NCI-H69 (cell line): ENCODE measurements at places on chromosomes 11 and 22.

GRCh38 chr22:27719535-27720227 lies 81.9 kb downstream of the MN1 start:
- no peak for DNase-seq

DNA sequence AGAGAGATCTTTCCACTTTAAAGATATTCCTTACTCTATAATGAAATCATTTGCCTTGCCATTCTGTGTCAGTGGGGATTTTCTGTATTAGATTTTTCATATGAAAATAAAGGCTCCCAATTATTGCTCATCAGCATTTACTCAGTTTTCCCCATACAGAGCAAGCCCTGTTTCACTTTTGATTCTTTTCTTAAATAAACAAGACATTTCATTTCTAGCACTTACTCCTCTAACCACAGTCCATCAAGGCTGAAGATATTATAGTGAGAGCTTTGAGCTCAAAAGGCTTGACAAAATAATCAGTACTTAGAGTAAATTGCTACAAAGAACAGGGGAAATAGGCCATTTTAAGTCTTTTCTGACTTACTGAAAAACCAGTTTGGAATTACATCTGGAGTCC lies 385.1 kb downstream of the LRRC4C start:
- DNase-seq, result no peak

- DNase-seq, result peak; percentile 83
Measured at GRCh38 chr11:130434521-130435223, 6.3 kb upstream of the ADAMTS8 start.

GRCh38 chr11:40118780-40119179 lies 1340.7 kb downstream of the LRRC4C start:
- peak; percentile 83 for DNase-seq

DNA sequence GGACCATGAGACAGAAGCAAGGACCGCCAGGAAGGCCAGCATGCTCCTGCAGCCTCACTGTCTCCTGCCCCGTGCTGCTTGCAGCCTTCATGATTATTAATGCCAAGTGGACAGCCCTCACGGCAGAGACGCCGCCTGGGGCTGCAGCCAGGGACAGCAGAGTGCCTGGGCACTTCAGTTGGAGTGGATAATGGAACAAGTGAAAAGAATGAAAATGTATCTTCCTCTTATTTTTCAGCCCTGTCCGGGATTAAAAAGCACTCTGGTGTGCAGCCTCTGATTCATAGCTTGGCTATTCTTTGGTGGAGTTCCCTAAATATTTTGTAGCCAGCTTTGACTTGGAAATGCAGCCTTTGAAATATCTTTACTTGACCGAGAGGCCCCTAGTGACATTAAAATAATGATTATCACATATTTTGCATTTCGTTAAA lies 1404.2 kb downstream of the BRD1 start:
- peak; percentile 5 for DNase-seq

GRCh38 chr11:115423728-115424459 lies 80.3 kb downstream of the CADM1 start:
- DNase-seq, result peak; percentile 53

GRCh38 chr11:11403763-11404725 lies 51.0 kb upstream of the CSNK2A3 start:
- peak; percentile 63 for DNase-seq

DNA sequence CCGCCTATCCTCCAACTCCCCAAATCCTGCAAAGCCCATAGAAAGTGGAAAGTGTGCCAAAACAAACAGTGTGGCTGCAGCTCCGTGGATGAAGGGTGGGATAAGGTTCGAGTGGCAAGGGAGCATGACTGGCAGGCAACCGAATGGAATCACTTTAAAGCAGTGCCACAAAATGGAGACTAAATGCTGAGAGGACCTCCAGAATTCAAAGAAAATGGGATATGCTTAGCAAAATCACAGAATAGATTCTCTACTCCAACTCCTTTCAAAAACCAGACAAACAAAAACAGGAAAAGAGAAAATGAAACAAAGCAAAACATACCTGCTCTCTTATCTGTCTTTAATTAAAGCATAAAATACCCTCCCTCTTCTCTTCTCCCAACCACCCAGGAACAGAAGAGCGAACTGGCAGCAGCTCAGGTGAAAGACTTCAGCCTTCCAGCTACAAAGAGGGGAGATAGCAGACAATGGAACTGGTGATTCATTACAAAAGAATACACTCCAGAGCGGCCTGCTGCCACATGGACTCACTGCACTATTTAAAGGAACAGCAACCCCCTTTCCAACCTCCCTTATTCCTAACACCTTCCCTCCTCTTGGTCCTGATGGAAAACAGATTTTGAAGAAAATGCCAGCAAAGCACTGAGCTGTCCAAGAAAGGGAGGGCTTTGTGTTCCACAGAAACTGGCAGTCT lies 118.5 kb downstream of the APOL5 start:
- peak; percentile 96 for DNase-seq

DNA sequence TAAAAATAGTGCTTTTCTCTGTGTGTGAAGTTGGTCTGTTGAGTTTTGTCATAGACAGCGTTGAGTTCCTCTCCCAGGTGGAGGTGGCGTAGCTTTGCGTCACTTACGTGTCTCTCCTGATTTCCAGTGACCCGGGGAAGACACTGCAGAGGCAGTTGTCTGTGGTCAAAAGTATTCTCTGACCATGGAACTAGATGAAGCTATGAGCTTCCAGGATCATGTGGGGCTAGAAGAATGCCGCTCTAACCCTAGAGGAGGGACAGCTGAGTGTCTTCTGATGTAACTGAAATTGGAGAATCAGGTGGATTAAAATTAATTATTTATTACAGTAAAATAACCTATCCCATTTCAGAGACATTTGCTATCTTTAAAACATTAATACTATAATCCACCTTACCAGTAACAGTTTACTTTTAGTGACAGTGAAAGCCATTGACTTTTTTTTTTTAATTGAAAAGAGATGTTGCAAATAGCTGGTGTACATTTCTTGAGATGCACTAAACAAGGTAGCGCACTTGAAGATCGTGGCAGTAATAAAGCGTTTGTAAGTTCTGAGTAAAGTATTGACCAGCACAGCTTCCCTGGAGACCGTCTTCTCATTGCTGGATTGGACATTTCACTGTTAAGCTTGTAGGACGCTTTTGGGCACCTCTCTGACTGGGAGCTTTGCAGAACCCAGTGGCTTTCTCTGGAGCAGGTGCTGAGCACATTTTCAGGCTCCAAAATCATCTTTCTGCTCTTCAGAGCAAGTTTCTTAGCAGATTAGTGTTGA lies 9.7 kb downstream of the CAT start:
- no peak for DNase-seq

- DNase-seq, result no peak
Measured at GRCh38 chr11:123856444-123856843, 29.0 kb downstream of the TMEM225 start.

DNA sequence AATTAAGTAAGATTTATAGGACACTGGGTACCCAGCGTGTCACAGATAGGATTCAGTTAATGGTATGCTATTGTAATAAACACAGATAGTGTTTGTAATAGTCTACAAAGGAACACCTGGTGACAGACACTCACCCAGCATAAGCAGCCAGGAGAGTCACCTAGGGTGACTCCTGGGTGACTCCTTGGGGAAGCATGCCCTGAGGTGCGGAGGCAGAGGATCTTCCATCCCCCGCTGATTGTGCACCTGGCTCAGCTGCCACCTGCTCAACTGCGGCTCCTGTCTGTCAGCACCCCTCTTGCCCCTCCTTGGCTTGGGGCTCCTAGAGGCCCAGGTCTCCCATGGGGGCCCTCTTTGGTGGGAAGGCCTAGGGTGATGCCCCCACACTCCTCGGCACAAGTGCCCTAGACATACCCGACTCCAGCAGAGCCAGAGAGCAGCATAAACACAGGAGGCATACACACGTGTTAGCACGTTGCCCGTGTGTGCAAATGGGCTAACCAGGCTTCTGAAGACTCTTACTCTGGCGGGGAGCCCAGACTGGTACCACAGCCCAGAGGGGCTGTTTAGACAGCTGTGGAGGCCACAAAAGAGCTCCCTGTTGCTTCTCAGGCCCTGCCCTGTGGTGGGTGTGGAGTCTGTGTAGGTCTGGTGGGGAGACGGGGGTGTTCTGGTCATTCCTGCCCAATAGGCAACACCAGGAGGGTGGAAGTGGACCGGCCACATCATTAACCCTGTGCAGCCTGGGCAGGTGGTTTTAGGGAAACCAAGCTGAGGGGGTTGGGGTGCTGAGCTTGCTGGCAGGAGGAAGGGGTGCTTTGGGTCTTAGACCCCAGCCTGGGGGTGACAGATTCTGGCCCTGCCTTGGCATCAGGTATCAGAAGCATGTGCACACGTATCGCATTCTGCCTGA lies 3.0 kb downstream of the INPPL1 start:
- peak; percentile 98 for DNase-seq

DNA sequence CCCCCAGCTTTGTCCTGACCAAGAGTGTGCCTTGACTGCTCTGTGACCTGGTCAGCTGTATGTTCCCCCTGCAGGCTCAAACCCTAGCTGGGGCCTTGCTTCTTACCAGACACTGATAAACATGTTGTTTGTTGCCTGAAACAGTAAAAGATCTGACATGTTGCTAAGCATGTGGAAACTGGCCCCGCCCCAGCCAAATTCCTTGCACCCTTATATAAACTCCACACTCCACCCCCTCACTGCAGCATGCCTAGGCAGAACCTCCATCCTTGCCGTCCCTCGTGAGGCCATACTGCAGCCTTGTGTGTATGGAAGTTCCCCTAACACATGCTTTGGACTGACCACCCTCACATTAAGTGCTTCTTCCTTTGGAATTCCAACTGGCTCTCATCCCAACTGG lies 27.3 kb downstream of the LRRC74B start:
- no peak for DNase-seq

DNA sequence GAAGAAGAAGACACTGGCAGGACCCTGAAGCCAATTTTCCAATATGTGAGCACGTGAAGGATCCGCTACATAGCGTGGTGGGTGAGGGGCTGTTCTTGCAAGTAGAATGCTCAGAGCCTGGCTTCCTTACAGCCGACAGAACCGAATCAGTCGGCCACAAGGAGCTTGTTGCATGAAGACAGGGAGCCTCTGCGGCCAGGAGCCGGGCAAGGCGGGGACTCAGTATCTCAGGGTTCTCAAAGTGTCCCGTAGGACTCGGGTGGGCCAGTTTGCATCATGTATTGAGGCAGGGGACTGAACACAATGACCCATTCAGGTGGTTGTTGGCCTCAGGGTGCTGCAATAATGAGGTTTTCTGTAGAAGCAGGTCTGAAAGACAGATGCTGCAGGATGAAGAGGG lies 289.5 kb downstream of the NTM start:
- no peak for DNase-seq

DNA sequence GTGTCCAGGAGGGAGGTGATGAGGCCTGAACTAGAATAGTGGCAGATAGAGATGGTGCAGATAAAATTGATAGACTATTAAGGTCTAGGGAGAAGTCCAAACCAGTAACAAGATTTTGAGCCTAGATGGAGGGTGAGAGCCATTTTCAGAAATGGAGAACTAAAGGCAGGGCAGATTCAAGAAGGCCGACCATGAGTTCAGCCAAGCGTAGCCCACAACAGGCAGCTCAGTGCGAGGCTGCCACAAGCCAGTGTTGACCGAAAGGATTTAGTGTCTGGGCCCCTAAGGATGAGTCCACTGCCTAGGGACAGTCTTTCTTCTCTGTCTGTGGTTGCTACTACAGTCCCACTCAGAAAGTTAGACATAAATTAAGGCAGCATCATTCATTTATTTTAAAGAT lies 51.7 kb downstream of the PPP2R1B start:
- DNase-seq, result no peak

DNA sequence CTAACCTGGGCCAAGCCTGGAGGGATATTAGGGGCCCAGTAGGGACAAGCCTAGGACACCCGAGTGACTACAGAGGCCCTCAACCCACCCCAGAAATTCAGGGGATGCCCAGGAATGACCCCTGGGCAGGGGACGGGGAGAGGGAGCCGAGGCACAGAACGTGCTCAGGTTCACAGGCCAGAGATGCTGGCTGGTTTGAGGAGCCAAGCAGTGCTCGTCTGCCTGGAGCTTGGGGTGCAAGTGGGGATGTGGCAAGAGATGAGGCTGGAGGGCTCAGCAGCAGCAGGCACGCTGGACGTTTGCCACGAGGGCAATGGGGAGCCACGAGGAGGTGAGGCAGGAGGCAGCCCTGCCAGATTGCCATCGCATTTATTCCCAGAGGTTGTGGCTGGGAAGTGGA lies 34.0 kb upstream of the EMID1 start:
- no peak for DNase-seq

DNA sequence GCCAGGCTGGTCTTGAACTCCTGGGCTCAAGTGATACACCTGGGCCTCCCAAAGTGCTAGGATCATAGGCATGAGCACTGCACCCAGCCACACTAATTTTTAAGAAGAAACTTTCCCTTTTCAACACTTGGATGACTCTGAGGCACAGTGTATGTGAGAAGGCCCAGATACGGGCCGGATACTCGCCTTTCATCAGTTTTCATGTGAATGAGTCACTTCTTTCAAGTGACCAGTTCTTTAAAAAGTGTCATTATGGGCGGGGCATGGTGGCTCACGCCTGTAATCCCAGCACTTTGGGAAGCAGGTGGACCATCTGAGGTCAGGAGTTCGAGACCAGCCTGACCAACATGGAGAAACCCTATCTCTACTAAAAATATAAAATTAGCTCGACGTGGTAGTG lies 120.8 kb downstream of the CTTN start:
- no peak for DNase-seq

DNA sequence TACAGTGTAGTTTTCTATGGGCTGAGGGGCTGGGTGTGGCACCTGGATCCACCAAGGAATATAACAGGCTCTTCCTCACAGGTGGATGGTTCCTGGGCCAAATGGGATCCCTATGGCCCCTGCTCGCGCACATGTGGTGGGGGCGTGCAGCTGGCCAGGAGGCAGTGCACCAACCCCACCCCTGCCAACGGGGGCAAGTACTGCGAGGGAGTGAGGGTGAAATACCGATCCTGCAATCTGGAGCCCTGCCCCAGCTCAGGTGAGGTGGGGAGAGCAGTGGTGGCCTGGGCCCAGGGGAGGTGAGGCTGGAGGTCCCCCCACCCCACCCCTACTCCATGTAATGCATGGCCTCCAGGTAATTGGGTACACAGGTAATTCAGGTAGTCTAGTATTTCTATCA lies 20.7 kb downstream of the ADAMTS15 start:
- DNase-seq, result no peak

GRCh38 chr11:65541093-65541982 lies 16.5 kb downstream of the SCYL1 start:
- DNase-seq, result no peak

DNA sequence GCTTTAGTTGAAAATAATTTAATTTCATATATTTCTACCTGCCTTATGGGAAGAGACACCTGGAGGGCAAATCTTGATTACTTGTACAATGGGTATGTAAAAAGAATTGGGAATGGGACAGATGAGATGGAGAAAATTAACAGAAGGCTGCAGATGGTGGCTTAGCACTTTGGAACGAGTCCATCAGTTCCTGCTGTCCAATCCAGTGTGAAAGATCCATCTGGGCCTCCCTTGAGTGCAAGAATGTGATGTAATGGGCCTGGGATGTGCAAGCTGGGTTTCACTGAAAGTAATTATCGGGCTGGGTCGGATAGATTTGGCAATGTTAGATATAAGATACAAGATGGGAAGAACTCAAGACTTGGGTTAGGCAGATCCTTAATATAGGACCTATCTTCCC lies 42.0 kb downstream of the CECR2 start:
- peak; percentile 49 for DNase-seq

GRCh38 chr11:68904248-68904847 lies 657 bp downstream of the IGHMBP2 start:
- peak; percentile 59 for DNase-seq
